HFFc6 (cell line): ENCODE measurements at places on chromosomes 5 and 9.

GRCh38 chr9:118170032-118170955, 466.1 kb downstream of the TLR4 start:
- DNase-seq: peak; percentile 2

DNA sequence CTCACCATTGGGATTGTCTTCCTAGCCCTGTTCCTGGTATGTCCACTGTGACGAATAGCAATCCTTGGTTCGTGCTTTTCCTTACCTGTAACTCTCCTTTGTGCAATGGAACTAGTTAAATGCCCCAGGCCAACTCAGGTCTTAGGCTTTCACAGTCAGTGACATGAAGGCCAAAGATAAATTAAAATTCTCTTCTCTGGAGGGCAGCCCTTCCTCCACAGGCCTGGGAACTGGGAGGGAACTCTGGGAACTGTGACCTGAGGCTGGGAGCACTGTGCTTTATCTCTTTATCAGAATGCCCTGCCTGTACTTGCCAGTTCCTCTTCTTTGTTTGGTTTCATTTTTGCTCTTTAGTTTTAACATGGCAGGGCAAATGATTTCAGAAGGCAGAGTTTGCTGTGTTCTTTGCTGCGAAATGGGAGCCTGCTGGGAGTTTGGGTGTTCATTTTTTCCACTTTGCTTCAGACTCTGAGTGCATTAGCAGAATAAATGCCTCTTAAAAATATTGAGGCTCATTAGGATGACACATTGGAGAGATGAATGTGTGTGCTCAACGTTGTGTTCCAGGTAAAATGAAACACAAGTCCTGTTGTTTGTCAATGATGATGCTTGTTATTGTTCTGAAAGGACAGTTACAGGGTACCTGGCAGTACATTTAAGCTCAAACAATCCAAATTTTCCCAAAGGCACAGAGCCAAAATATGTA, 118.1 kb downstream of the NUDT12 start:
- DNase-seq: peak; percentile 41

- no peak for DNase-seq
Measured at GRCh38 chr5:2685651-2686272, 65.7 kb downstream of the IRX2 start.

GRCh38 chr5:75524591-75524990, 12.9 kb downstream of the POLK start:
- DNase-seq: no peak

GRCh38 chr5:115320006-115320405, 23.6 kb upstream of the CCDC112 start:
- DNase-seq: no peak

DNA sequence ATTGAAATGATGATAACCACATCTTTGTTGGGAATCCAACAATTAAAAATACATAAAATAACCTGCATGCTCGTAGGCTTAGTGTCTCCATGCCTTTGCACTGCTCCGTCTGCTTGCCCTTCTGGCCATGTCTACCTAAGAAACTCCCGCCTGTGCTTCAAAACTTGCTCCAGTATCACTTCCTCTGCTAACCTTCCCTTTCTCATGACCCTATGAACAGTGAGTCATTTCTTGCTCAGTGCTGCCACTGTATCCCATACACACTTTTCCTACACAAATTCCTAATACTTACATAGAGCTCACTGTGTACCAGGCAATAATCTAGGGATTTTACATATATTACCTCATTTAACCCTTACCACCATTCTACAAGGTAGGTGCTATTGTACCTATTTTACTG, 33.5 kb downstream of the TMEM245 start:
- DNase-seq: no peak

GRCh38 chr5:154193283-154193682, 2.8 kb downstream of the GALNT10 start:
- no peak for DNase-seq

DNA sequence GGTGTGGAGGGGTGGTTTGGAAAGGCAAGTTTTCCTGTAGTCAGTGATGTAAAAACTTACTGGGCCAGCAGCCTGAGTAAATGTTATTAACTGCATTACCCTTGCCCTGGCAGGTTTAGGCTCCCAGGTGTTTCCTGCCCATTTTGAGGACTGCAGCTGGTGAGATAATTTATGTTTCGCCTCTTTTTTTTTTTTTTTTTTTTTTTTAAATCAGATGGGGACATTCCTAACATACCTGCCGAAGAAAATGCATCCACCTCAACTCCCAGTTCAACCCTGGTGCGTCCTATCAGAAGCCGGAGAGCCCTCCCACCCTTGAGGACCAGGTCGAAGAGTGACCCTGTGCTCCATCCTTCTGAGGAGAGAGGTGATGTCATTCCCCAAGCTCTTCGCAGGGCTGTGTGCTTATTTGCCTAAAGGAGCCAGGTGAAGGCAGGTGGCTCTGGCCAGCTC, 60.6 kb downstream of the ENTREP1 start:
- no peak for DNase-seq

DNA sequence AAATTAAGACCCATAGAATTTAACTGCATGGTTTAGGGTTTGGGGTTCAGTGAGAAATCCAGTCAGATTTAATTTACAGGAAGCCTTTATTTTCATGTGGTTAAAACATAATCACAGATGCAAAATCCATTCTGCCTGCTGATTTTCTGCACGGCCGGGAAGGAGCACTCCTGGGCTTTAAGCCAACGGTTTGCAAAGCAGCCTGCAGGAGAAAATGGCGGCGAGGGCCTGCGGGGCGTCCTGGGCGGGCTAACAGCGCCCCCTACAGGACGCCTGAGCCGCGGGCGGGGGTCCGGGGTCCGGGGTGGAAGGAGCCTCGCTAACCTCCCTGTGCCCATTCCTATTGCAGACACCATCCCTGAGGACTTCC, 47.6 kb downstream of the THBS4 start:
- peak; percentile 36 for DNase-seq

- no peak for DNase-seq
Measured at GRCh38 chr5:27963050-27963783, 924.8 kb upstream of the CDH9 start.

DNA sequence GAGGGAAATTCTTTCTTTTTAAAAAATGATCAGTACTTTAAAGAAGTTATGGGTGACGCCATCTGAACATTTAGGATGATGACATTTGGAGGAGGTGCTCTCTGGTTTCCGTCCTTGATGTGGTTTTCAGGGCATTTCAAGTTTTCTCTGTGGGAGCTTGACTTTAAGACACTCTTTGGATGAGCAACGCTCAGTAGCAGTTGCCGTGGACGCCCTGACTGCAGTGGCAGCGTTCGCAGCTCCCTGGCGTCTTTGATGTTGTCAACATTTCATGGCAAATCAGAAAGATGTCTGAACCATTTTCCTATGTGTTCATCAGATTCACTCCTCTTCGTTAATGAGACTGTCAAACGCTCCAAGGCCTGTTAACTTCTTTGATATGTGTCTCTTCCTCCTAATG, 86.1 kb downstream of the ZNF354C start:
- no peak for DNase-seq

DNA sequence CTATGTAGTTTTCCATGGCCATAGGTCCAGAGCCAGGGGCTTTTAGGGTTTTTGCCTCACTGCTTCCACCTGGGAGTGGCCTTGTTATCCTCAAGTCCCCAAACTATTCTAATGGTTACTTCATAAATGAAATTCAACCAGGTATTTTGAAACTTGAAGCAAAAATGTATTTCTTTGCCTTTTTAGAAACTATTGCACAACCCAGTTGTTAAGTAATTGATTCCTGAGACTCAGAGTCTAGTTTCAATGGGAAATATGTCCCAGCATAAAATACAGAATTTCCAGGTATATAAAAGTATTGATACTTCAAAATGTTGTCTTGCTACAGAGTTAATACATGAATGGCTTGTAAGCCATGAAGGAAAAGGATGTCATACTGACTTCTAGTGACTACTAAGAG, 456.2 kb upstream of the DAB2 start:
- DNase-seq: no peak

- no peak for DNase-seq
Measured at GRCh38 chr5:138139781-138140090, 508 bp upstream of the NME5 start.

GRCh38 chr5:107925200-107925599, 254.5 kb upstream of the EFNA5 start:
- DNase-seq: no peak

GRCh38 chr5:5380298-5380697, 42.2 kb upstream of the ICE1 start:
- DNase-seq: no peak

- DNase-seq: no peak
Measured at GRCh38 chr9:114021578-114021977, 56.5 kb downstream of the AMBP start.

DNA sequence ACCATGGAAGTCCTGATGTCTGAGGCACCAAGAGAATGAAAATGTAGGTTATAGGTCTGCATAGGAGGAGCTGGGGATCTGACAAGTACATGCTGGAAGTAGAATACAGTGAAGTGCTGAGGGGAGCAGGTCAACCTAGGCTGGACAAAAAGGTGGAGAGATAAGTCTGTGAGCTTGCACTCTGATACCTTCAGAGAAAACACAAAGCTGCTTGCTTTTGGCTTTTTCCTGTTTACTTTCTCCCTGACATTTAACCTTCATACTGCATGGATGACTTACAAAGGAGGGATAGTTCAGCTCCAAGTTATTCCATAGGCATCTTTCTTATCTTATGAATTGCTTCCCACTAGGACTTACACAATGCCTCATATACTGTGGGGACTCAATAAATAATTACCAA, 256.7 kb upstream of the NREP start:
- no peak for DNase-seq

GRCh38 chr5:40555886-40556285, 123.8 kb upstream of the PTGER4 start:
- DNase-seq: no peak

- DNase-seq: no peak
Measured at GRCh38 chr9:105975886-105976645, 281.7 kb downstream of the TMEM38B start.

DNA sequence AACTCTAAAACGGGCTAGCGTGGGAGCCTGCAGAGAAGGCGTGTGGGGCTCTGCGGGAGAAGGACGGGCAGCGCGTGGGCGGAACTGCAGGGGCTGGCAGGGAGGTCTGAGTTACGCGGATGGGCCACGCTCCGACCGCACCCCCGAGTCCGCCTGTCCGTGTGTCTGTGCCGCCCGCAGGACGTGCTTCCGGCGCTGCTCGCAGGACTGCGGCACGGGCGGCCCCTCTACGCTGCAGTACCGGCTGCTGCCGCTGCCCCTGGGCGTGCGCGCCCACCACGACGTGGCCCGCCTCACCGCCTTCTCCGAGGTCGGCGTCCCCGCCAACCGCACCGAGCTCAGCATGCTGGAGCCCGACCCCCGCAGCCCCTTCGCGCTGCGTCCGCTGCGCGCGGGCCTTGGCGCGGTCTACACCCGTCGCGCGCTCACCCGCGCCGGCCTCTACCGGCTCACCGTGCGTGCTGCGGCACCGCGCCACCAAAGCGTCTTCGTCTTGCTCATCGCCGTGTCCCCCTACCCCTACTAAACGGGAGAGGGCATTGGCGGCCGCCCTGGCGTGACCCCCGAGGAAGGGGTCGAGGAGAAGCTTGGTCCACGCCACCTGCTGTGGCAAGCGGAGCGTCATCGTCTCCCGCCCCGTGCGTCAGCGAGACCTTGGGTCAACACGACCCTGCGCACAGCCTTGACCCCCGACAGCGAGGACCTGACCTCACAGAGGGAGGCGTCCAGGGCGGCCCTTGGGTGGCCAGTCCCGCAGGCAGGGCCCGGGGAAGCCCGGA, 11.4 kb upstream of the ASS1 start:
- peak; percentile 13 for DNase-seq

GRCh38 chr5:43300112-43300511, 13.1 kb downstream of the HMGCS1 start:
- DNase-seq: no peak

GRCh38 chr9:23941051-23941450, 115.0 kb upstream of the ELAVL2 start:
- no peak for DNase-seq

GRCh38 chr5:67195406-67196275, 958 bp downstream of the CD180 start:
- no peak for DNase-seq

GRCh38 chr9:20558566-20559016, 63.7 kb downstream of the MLLT3 start:
- DNase-seq: peak; percentile 95

DNA sequence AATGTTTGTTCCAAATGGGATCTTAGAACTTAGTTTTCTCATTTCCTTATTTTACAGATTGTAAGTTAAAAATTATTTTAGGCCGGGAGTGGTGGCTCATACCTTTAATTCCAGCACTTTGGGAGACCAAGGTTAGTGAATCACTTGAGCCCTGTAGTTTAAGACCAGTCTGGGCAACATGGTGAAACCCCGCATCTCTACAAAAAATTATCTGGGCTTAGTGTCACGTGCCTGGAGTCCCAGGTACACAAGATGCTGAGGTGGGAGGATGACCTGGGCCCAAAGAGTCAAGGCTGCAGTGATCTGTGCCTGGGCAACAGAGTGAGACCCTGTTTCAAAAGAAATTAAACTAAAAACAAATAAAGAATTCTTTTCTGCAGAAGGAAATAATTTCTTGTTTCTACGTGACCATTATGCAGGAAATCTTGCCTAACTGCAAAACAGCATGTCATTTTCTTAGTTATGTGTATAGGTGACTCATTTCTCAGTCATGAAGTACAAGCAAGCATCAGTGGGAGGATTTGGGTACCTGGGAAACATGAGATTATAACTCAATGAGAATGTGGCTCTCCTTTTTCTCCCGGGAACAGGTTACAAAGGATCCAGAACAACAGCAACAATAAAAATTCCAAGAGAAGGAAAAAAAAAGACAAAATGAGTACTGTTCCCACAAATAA, 375.1 kb upstream of the ST8SIA4 start:
- no peak for DNase-seq

- no peak for DNase-seq
Measured at GRCh38 chr9:22383718-22384117, 62.9 kb upstream of the DMRTA1 start.

- no peak for DNase-seq
Measured at GRCh38 chr9:19358701-19359100, 21.3 kb downstream of the RPS6 start.

- DNase-seq: no peak
Measured at GRCh38 chr5:206406-206805, 11.5 kb downstream of the CCDC127 start.

- DNase-seq: no peak
Measured at GRCh38 chr9:114229295-114229694, 74.0 kb downstream of the COL27A1 start.

DNA sequence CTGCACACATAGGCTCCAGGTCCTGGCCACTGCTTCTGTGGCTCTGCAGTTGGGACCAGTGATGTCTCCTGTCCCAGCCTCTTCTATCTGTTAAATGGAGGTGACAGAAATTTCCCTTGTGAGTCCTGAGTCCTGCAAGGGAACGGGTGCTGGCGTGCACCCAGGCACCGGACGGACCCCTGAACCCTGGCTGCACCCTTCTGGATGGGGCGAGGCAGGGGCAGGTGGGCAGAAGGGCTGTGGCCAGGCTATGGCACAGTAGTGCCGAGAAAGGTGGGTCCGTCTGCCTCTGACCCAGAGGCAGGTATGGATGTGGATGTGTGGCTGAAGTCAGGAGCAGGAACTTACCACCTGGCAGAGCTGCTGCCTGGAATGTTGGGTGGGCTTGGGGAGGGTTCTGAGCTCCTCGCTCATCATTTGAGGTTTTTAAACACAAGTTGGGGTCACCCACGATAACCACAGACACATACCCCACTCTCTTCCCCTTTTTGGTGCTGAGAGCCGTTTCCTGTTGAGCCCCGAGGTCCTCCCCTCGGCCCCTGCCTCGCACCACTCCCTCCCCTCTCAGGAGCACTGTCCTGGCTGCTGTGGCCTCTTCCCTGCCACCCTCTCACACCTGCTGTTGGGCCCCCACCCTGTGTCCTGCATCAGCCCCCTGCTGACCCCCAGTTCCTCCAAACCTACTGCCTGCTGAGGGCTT, 82.0 kb downstream of the COL5A1 start:
- DNase-seq: no peak
